ENCODE measurements at places on chromosomes 4 and X.

DNA sequence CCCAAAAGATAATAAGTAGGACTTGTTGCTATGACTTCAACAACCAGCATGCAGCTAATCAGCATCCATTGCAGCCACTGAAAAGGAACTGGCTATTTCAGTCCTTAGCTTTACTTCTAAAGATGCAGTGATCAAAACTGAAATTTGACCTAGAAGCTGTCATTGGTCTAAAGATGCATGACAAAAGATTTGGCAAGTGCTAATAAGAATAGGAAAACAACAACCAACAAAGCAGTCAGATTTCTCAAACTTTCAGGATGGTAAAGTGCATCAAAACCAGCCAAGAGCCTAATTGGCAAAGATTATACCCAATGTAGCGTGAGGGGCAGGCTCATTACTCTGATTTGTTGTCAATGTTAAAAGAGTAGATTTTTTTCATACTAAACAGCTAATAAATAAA, 77.1 kb upstream of the WDR17 start:
- DNase-seq = no peak

GRCh38 chrX:127038065-127038464, 218.5 kb downstream of the PRR32 start:
- no peak for DNase-seq

DNA sequence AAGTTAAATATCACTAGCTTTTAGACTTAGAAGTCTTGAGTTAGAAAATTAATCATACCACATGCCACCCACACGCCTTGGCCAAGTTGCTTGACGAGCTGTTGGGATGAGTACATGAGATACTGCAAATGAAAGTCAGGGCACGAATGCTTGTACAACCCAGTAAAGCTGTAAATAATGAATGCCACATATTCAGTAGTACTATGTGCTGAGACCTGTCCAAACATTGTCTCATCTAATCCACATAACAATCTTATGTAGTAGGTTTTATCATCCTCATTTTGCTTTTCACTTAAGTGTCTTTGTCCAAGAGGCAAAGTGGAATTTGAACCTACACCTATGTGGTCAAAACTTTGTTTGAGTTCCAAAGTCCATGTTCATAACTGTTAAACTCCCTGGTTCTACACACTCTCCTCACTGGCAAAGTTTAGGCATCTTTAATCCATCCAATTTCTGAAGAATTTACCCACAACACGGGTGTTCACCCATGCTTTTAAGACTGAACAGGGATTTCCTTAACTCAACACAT, 74.1 kb downstream of the LDB2 start:
- DNase-seq = no peak

GRCh38 chrX:134631426-134632346, 26.6 kb downstream of the PLAC1 start:
- DNase-seq = no peak

DNA sequence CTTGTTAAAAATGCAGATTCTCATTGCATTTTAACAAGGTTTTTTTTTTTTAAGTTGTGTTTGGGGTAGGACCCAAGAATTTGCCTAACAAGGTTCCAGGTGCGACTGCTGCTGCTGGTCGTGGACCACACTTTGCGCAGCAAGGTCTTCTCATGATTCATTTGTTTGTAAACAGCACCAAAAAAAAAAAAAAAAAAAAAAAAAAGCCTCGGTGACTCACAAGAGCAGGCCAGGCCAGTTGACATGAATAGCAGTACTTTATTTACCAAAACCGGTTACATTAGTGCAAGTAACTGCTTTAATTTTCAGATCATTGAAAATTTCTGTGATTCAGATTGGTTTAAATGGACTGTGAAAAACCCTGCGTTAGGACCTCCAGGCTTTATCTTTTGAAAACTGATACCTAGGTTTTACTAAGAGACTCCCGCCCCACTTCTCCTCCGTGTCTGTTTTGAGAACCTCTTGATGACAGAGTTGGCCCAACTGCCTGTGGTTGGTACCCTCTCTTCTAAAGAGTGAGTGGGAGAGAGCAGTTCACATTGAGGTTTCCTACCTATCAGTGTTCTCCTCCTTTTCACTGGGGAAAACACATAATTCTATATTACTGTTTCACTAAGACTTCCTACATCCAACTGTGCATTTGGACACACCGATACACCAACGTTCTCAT, 86.2 kb downstream of the PHEX start:
- no peak for DNase-seq

- DNase-seq = no peak
These were observed 26.6 kb downstream of the NFKB1 start for GRCh38 chr4:102527695-102528283.

DNA sequence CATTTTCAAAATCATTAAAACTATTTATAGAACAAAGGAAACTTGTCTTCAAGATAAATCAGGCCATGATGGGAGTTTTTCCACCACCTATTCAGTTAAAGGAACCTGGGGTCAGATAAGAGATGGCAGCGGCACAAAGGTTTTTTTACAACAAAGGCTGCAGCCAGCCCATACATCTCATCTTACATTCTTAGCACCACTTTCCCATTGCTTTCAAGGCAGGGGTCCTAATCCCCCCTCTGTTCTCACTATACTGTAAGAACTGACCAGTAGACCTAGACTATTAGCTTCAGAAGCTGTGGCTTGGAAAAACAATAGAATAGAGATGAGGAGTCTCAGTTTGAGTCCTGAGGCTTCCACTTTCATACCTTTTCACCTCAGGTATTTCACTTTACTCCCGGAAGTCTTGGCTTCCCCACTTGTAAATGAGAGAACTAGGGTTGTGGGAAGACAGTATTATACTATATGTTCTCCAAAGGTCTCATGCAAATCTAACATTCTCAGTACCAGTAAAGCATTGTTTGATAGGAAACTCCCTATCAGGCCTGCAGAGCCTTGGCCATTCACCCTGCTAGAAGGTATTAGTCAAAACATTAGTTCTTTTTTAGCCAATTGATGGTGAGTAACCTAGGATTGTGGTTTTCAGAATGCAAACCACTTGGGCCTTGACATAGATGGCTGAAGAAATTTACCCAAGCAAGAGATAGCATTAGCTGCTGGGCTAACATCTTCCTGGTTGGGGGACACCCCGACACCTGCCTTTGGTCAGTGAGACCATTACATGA, 182.9 kb upstream of the PBDC1 start:
- no peak for DNase-seq

DNA sequence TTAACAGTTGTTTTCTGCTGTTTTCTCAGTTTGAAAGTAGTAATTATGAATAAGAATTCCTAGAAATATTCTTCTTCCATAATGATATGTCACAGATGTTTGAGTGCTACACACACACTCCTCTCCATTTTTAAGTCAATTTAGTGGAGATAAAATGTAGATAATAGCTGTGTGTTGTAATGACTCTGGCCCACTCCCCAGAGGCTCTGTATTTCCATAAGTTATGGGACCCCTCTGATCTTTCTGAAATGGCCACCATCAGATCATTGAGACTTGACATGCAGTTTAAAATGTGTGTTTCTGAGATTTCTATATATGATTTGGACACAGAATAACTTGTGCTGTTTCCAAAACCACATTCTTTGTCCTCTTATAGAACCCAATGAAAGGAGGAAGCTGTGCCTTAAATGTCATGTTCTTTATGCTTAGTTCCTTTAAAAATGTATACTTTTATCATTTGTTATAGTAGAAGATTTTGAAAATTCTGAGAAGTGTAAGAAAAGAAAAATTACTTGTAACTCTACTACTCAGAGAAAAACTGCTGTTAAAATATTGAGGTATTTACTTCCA, 46.4 kb downstream of the GAB1 start:
- DNase-seq = no peak
